ENCODE measurements at places on chromosomes 7 and 10.

- no peak for DNase-seq
These were observed 34.9 kb downstream of the TMEM130 start for GRCh38 chr7:98834949-98835348.

GRCh38 chr7:126533715-126534114 is 719.0 kb downstream of the GRM8 start:
- no peak for DNase-seq

DNA sequence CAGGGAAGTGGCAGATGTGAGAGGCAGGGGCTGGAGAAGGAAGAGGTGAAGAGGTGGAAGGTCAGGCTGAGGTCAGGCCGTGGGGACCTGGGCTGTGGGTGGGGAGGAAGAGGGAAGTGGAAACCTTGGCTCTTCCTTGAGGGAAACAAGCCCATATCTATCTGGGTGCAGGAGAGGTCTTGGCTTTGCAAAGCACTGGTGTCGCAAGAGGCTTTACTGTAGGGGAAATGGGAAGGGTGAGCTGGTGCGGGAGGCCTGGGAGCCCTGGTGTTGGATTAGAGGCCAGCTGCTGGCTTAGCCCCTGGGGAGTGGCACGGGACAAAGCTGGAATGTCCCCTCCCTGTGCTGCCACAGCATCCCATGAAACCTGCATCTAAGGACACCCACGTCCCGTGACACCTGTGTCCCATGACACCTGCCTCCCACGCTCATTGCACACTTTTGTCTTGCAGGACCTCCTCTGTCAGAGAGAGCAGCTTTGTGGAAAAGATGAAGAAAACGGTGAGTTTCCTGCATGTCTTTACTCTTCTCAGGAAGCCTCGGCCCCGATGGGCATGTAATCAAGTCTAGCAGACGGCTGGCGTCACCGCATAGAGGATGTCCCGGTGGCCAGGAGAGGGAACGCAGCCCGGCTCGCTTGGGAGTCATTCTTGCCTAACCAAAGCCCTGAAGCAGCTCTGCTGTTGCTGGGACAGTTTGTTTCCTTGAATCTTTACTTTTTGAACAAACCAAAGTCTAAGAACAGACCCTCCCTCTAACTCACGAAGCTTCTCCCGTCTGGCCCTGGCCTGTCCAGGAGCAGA is 22.2 kb downstream of the TMEM120A start:
- DNase-seq: no peak

- no peak for DNase-seq
These were observed 115.0 kb upstream of the CCDC6 start for GRCh38 chr10:60021361-60021760.

DNA sequence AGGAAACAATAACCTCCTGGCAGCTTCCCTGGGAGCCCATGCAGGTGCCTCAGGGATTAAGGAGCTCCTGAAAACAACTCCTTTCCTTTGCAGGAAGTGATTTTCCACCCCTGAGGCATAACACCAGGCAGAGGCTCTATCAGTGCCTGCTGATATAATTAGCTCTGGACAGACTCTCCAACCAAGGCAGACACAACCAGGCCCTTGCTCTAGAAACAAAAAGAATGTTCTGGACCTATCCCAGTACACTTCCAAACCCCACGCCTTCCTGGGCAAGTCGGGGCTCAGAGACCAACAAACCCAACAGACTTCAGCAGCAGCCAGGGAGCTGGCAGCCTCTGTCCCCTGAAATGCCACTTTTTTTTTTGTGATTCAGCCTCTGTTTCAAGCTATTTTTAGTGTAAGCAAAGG is 247.1 kb downstream of the KCNMA1 start:
- peak; percentile 53 for DNase-seq

- no peak for DNase-seq
These were observed 87.3 kb upstream of the PLXDC2 start for GRCh38 chr10:19728964-19729363.

DNA sequence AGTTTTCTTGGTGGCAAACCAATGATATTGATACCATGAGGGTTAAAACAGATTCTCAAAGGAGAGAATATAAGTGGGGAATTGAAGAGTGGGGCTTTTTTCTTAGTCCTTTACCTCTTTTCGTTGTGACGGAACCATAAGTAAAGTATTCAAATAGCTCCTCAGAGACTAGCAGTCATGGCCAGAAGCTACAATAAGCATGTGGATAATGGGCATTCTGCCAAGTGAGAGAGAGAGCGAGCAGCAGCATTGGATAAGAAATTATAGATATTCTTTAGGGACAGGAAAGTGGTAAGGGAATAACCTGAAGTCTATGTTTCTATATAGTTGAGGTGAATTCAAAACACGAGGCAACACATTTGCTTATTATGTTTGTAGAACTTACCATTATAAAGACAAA is 235.1 kb downstream of the SEMA3E start:
- no peak for DNase-seq

DNA sequence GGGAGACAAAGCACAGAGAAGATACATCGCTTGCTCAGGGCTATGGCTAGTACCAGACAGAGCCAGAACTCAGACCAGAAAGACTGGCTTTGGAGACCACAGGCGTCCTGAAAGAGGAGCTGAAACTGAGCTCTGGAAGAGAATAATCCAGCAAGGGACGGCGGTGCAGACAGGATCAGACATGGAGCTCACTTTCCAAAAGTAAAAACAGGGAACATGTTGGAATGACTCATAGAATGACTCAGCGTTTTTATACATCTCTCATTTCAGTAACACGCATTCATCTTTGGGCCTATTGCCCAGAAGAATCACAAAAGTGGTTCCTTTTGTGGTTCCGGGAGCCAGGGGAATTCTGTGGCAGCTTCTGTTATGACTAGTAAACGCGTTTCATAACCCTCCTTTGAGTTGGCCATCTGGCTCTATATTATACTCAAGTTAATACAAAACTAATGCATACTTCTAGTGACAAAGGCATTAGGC is 37.2 kb downstream of the PLEKHS1 start:
- no peak for DNase-seq
